ENCODE measurements at places on chromosomes 2 and 18.
A peak's percentile ranks its signal among the peaks of the same experiment; 100 is the strongest.

DNA sequence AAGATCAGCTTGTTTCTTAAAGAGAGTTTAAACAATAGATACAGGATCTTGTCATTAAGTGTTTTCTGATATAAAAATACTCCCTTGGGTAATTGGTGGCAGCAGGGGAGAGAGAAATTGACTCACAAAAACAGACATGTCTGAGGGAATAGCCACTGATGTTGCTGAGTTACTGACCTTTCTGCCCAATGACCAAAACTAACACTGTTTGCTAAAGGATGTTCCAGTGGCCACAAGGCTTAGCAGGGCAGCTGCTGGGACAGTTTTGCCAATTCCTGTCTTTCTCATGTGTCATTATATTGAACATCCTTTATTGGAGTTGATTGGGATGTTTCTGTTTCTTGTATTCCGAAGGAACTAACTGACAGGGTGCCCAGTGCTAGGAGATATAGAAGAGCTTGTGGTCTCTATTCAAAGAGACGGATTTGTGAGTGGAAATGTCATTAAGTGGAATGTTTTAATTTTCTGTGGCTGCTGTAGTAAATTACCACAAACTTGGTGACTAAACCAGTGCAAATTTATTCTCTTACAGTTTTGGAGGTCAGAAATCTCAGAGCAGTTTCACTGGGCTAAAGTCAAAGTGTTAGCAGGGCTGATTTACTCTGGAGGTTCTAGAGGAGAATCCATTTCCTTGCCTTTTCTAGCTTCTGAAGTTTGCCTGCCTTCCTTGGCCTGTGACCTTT, 124.8 kb upstream of the RMDN2 start:
- DNase-seq = no peak

GRCh38 chr2:105802587-105802986, 57.9 kb downstream of the NCK2 start:
- DNase-seq = no peak

GRCh38 chr2:160247296-160248035, 47.4 kb upstream of the ITGB6 start:
- DNase-seq = no peak

GRCh38 chr18:2982452-2983269, 30.3 kb downstream of the LPIN2 start:
- no peak for DNase-seq

DNA sequence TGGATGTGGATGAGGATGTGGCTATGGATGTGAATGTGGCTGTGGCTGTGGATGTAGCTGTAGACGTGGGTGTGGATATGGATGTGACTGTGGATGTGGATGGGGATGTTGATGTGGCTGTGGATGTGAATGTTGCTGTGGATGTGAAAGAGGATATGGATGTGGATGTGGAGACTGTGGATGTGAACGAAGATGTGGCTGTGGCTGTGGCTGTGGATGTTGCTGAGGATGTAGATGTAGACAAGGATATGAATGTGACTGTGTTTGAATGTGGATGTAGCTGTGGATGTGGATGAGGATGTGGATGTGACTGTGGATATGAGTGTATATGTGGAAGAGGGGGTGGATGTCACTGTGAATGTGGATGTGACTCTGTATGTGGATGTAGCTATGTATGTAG, 884.6 kb upstream of the CHAC2 start:
- DNase-seq = no peak

DNA sequence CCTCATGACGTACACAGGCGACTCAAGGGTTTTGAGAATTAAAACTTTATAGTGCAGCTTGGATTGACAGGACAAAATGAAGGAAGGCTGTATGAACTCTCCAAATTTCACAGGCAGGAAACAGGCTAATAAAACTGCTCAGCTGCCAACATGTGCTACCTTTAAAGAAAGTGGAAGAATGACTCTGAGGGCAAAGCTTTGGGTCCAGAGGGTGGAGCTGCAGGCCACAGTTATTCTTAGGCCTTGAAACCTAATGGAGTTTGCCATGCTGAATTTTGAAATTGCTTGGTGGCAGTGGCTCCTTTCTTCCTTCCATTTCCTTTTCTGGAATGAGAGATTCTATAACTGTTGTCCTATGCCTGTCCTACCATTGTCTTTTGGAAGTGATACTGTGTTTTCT, 34.8 kb downstream of the HAT1 start:
- no peak for DNase-seq

- no peak for DNase-seq
These were observed 965 bp upstream of the ELOA2 start for GRCh38 chr18:47036298-47036874.

- no peak for DNase-seq
These were observed 4.2 kb upstream of the CLIP4 start for GRCh38 chr2:29110916-29111535.

GRCh38 chr18:56748698-56749268, 97.6 kb downstream of the WDR7 start:
- no peak for DNase-seq

GRCh38 chr2:3633089-3633981, 24.7 kb upstream of the ALLC start:
- DNase-seq = no peak

DNA sequence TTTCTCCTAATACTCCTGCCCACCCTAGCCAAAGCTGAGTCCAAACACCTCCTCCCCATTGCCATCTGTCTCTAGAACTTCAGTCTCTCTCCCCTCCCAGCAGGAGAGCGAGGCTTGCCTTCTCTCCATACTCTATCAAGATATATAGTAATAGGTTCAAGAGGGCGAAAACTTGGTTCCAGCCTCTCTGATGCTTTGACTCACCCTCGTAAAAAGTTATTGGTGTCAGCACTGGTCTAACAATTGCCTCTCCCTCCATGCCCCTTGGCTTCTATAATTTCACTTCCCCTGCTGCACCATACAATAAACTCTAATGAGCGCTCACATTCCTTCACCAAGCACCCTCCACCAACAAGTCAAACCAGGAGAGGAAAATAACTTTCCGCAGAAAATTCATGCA, 797.3 kb downstream of the BCL11A start:
- no peak for DNase-seq

DNA sequence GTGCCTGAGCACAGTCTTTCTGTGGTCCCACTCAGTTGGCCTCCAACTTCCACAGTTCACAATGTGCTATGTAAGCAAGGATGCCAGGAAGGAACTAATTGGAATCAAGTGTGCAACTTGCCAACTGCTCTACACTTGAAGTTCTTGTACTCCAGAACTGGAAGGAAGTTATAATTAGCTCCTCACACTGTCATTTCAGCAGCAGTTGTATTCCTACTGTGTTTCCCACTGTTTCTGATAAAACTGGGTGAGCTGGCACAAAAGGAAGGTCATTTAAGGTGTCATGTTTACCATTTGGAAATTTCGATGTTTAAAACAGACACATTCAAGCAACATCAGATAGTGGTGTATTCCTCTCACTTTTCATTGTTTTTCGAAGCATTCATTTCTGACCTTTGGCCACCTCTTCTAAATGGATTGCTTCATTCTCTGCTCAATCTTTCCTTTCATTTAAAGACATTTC, 84.2 kb downstream of the ANTXR1 start:
- no peak for DNase-seq

DNA sequence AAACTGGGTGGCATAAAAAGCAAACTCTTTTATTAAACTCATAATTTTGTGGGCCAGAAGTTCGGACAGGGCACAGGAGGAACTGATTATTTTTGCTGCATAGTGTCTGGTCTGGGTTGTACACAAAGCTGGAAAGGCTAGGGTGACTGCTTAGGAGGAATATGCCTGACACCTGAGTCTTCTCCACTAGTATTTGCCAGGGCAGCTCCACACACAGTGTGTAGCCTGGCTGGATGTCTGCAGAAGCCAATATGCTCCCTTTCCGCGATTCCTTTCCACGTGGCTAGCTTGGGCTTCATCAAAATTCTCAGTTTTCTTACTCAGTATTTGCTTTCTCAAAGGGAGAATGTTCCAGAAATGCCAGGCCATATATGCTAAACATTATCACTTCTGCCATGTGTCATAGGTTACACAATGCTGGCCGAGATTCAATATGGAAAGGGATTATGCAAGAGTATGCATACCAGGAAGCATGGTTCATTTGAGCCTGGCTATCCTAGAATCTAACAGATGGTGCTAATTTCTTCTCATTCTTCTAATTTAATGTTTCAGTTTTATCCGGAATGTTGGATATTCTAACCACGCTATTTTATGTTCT, 142.7 kb upstream of the DOK6 start:
- peak; percentile 29 for DNase-seq

GRCh38 chr2:240362216-240362755, 73.2 kb upstream of the GPC1 start:
- DNase-seq = no peak

DNA sequence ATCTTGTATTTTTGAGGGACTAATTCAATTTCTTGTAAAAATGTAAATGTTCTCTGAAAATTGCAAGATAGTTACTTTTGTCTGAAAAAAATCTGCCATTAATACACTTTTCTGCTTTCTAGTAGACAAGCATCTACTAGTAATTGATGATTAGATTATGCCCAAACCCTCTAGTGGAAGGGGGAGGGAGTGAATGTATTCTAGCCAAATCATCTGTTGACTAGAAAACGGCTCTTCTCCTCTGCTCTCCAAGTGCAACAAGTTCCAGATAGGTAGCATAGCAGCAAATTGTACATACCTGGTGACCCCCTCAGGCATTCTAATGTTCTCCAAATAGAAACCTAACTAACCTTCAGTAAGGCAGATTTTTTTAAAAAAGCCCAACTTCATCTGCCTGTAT, 58.6 kb downstream of the RELCH start:
- DNase-seq = no peak

- DNase-seq = no peak
These were observed 25.7 kb downstream of the PXDN start for GRCh38 chr2:1718339-1719220.

DNA sequence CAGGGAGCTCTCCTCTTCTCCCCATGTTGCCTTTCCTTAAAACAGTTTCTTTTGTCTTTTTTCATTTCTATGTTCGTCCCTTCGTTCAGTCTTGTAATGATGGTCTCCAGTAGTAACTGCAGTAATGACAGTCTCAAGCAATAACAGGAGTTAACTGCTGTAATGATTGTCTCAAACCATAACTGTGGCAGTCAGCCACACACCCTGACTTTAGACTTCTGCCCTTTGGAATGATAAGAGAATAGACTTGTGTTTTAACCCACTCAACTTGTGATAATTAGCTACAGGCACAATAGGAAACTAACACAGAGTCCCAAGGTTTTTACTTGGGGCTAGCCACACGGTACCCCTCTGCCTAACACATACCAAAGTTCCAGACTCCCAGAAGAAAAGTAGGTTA, 12.1 kb downstream of the TMEM131 start:
- no peak for DNase-seq

GRCh38 chr2:10665833-10666232, 23.9 kb downstream of the NOL10 start:
- no peak for DNase-seq

GRCh38 chr2:147211484-147211883, 633.3 kb upstream of the ACVR2A start:
- no peak for DNase-seq

DNA sequence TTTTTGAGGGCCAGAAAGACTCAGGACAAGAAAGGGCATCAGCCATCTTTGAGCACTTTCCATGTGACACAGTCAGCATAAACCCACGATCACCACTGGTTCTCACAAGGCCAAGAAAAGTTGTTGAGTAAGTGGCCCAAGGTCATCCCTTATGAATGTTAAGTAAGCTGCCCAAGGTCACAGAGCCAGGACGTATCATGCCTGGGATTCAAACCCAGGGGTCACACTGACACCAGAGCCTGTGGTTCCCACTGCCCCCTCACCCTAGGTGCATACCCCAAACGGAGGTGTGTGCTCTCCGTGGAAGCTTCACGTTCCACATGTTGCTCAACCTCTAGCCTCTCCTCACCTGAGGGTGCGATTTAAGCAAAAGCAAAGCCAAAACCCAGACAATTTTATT, 2.3 kb upstream of the CTIF start:
- no peak for DNase-seq

GRCh38 chr2:24021122-24021998, 11.5 kb downstream of the MFSD2B start:
- DNase-seq = no peak

DNA sequence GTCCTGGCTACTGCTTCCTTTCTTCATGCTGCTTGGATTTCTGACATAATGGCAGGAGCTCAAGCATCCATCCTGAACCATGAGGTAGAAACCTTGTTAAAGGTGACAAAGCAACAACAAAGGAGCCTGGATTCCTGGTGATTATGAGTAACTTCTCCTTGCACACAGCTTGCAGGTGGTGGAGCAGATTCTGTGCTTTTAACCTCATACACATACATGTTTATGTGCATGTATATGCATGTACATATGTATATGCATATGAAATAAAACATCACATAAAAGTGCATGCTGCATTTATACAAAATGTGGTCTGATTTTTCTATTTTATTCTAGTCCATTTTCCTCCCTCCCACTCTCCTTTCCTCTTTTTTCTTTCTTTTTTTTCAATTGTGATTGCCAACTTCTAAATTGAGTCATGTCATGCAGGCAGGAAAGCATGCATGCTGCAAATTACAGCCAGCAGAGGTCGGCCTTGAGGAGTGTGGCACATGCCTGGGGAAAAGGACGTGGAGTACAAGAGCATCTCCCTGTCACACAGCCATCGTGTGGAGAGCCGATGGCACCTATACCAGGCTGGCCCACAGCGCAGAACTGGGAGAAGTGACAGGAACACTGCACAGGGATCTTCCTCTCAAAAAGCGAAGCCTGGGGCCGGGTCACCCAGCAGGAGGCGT, 17.9 kb downstream of the LCT start:
- no peak for DNase-seq

- no peak for DNase-seq
These were observed 843.8 kb upstream of the LRRTM1 start for GRCh38 chr2:81148323-81148722.

DNA sequence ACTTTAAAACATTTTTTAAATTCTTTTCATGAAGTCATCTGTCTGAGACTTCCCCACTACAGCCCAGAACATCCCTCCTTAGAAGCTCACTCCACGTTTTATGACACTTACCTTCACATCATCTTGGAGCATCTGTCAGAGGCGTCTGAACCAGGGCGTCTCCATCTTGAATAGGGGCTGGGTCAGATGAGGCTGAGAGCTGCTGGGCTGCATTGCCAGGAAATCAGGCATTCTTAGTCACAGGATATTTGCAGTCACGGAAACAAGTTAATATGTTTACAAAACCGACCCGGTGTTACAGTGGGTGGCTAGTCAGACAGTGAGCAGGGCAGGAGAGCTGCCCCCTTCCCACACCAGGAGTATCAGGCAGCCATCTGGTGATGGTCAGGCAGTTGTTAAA, 456.5 kb downstream of the FBXO15 start:
- DNase-seq = no peak

Data from kidney epithelial cell (primary cell).